Stimulated activated CD8-positive, alpha-beta memory T cell treated with anti-CD3 and anti-CD28 coated beads, Interleukin-4, amount 100 ng/mL, for 1 hour (primary cell): ENCODE measurements at places on chromosomes 16 and 17.

DNA sequence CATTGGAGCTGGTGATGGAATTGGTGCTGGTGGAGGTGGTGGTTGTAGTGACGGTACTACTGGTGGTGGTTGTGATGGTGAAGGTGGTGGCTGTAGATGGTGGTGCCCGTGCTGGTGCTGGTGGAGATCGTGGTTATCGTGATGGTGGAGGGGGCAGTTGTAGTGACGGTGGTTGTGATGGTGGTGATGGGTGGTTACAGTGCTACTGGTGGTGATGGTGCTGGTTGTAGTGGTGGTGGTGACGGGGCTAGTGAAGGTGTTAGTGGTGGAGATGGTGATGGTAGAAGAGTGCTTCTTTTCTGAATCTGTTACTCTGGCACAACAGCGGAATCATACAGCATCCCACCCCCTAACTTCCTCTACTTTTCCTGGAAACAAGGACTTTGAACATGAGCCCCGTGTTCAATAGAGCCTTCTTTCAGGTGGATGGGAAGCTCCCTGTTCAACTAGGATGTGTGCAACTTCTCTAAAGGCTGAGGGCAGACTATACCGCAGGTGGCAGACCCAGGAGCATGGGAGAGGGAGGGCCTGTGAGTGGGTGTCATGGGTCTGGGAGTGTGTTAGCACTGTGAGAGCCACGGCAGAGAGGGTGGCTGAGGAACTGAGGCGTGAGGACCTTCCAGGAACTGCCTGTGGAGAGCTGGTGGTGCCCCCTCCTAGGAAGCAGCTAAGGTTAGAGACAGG is 8.2 kb downstream of the TBX21 start:
- no peak for DNase-seq

DNA sequence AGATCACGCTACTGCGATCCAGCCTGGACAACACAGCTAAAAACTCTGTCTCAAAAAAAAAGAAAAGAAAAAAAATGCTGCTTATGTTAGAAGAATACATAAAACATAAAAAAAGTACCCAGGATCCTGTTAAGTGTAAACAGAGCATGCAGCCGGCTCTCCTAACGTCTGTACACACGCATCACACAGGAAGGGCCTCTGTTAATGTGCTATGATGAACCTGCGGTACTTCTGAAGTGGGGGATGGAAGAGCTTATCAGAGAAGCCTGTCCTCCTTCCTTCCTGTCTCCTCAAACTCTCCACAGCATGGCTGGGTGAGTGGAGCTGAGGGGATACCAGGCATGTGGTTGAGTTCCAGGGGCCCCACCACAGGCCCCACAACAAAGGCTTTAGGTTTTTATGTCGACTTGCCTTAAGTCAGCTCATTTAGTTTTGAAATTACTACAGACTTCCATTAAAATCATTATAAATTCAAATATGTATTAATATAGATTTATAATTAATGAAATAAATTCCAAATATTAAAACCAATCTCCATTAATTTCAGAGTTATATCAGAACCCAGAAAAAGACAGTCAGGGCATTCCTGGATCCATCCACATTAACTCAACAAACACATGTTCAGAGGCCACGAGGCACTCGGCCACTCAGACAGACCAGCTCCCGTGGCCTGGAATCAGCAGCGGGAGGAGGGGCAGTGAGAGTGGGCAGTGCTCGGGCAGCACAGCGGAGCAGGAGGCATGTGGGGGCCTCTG is 11.7 kb downstream of the CCDC57 start:
- no peak for DNase-seq

- DNase-seq, result no peak
Measured at GRCh38 chr16:89392881-89393737, 97.3 kb downstream of the ANKRD11 start.

DNA sequence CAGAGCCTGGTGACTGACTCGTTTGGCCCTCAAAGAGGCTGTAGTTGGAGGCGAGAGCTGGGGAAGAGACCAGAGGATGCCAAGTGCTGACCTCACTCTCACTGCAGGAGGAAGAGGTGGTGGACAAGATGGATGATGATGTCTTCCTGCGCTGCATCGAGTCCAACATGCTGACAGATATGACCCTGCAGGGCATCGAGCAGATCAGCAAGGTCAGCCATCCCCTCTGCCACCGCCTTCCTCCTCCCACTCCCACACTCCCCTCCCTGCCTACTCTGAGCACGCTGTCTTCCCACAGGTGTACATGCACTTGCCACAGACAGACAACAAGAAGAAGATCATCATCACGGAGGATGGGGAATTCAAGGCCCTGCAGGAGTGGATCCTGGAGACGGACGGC is 26.9 kb downstream of the POLR2A start:
- no peak for DNase-seq

DNA sequence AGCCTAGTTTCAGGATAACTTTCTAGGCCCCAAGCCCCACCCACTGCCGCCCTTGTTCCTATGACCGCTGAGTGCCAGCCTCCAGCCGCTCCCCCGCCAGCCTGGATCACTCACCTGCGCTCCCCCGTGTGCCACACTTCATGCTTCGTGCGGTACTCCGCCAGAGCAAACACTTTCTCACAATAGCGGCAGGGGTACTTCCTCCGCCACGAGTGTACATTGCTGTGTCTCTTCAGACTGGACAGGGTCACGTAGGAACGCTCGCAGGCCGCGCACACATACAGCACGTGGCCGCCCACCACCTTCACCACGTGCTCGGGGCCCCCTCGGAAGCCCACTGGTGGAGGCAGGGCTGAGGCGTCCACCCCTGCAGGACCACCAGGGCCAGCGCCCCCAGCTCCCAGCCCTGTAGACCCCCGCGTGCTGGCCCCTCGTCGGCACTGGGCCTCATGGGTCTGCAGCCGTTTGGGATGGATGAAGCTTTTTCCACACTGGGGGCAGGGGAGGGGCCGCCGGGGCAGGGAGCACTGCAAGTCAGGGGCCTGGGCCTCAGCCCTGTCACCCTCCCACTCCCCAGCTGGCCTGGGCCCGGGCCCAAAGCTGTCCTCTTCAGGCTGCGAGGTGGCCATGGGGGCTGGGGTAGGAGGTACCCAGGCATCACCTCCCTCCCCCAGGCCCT is 13.7 kb downstream of the ZBTB4 start:
- DNase-seq, result no peak

DNA sequence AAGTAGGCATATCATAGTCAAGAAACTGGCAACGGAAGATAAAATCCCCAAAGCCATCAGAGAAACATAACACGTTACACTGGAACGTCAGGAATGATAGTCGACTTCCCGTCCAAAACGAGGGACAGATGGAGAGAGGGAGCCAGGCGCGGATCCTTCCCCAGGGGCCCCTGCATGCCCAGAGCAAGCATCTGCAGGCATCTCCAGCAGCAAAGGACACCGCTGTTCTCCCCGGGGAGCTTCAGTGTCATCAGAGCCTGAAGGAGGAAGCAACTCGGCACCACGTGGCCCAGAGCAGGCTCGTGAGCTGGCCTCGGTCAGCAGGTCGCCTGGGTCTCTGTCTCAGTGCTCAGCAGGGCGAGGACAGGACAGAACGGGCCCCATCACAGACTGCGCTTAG is 50.1 kb downstream of the LMF1 start:
- DNase-seq, result no peak

DNA sequence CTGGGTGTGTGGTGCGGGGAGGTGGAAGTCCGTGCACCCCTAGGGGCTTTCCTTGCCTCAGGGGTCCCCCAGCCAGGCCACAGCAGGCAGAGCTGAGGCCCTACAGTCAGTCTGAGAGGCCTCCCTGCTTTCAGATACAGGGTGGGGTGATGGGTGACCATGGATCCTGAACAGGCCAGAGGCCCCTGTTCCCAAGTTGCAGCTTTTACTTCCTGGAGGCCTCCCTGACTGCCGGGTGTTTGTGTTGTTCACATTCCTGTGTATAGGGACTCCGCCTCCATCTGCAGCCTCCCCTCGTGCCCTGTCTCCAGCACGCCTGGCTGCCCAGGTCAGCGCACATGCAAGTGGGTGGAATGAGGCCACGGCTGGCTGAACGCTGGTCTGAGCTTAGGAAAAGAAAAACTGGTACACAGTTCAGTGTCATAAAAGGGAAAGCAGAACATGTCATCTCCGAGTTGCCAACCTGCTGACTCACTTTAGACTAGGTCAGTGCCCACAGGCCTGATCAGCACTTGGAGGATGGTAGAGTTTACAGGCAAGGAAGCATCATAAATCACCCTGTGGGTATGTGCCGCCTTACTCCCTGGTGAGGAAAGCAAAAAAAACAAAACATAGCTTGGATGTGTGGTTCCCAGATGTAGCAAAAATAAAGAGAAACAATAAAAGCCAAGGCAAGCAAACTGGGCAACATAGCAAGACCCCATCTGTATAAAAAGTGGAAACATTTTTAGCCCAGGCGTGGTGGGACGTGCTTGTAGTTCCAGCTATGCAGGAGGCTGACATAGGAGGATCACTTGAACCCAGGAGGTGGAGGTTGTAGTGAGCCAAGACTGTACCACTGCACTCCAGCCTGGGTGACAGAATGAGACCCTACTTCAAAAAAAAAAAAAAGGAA is 6.2 kb upstream of the SLC7A6 start:
- DNase-seq, result no peak

DNA sequence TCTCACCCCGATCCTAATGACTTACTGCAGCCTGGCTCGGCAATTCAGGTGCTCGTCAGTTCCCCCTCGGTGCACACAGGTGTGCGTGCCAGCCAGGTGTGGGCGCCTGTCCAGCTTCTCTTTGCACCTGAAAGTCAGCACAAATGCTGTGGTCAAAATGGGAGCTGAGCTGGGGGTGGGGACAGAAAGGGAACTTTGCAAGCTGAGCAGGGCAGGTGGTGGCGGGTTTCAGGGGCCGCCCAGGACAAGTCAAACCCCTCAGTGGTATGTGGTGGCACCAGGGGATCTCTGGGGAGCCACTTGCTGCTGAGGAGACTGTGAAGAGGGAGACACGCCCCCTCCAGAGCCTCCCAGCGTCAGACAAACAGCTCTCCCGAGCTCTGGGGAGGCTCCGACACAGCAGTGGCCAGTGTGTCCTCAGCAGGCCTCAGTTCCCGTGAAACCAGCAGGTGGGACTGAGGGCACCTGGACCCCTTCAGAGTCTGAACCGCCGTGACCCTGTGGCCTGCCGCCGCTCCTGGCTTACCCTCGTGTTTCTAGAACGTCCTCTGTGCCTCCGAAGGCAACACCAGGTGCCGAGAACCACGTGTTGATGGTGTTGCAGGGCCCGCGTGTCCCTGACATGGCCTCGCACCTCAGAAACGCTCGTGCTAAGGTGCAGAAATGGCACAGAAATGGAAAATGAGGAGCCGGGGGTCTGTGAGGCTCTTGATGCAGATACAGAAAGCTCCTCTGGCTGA is 233.5 kb upstream of the TNRC6C start:
- no peak for DNase-seq

GRCh38 chr16:64704386-64704785 is 417.5 kb downstream of the CDH11 start:
- DNase-seq, result no peak

DNA sequence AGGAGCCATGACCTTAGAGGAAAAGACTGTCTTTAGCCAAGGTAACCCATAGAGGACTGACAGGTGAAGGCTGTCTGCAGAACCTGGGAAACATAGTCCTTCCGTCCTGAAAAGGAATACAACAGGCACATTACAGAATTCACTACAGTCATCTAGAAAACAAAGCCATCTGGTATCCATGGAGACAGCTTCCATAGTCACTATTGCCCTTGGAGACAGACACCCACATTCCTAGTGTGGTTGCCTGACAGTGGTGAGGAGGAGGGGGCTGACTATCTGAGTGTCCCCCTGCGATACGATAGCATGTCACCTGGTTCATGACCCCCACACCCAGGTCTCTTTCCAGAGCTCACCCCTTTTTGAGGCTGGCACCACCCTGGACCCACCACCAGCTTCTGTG is 254.7 kb downstream of the CDH13 start:
- DNase-seq, result no peak

- no peak for DNase-seq
Measured at GRCh38 chr16:9188721-9189120, 97.3 kb downstream of the HAPSTR1 start.

DNA sequence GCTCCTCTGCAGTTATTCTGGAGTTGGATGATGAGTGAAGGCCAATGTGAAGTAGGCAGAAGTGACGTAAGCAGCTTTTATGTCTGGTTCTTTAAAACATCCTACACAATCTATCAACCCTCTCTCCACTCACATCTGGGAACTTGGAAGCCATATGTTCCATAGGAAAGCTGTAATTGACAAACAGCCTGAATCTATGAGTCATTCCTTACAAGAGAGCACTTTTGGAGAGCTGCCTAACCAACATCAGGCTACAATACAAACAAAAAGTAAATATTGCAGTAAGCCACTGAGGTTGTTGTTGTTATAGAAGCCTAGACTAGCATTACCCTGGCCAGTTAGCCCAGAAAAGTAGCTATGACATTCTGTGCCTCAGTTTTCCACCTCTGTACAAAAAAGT is 5.9 kb downstream of the CCL7 start:
- DNase-seq, result no peak

DNA sequence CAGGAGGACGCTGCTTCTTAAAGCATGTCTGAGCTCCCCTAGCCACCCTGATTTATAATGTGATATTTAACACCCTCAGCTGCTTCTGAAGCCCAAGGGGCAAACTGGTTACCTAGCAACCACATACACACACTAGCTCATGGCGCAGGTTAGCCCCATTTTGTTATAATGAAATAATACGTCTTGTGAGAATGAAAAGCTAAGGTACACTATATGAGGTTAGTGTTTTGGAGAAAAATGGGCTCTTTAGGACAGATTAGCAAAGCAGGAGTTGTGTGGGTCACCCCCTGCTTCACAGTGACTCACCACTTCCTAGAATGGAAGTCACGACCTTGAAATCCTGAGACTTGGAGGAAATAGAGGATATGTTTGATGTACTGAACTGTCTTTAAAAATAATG is 404.8 kb upstream of the HSBP1 start:
- DNase-seq, result no peak

- DNase-seq, result no peak
Measured at GRCh38 chr17:75069783-75070182, 18.0 kb upstream of the SLC16A5 start.

GRCh38 chr17:66481271-66481670 is 178.9 kb downstream of the PRKCA start:
- DNase-seq, result no peak

DNA sequence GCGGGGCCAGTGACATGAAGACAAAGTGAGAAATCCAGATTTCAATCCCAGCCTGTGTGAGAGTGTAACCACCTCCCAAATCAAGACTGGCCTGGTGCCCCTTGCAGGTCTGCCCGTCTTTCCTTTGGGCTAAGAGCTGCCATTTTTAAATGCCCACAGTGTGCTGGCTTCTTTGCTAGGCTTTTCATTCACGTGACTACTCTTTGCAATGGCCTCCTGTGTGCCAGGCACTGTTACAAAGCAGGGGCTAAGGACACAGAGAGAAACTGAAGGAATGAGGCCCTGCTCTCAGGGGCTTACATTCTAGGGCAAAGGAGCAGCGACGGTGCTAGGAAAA is 269 bp upstream of the ZSCAN10 start:
- no peak for DNase-seq

GRCh38 chr17:55323518-55324295 is 58.9 kb downstream of the HLF start:
- DNase-seq, result no peak

DNA sequence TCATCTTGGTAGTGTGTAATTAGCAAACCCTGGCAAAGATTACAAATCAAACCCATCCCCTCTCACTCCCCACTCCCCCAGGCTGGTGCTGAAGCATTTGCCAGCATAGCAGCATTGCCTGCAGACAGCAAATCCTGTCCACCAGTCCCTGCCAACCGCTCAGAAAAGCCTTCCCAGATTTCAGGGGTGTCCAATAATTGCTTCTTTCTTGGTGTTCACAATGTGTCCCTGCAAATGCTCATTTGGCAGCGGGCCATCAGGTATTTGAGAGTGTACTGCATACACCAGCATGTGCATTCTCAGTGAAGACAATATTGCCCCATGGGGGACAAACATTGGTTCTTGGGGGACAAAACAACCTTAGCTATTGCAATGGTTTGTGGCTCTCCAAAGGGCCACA is 28.2 kb downstream of the ORC6 start:
- DNase-seq, result no peak

GRCh38 chr17:27538156-27538955 is 82.1 kb downstream of the KSR1 start:
- DNase-seq, result no peak
